ENCODE measurements at places on chromosomes 6 and 20.

- DNase-seq: no peak
Observed at GRCh38 chr20:5524896-5525295, 208.1 kb upstream of the PROKR2 start.

DNA sequence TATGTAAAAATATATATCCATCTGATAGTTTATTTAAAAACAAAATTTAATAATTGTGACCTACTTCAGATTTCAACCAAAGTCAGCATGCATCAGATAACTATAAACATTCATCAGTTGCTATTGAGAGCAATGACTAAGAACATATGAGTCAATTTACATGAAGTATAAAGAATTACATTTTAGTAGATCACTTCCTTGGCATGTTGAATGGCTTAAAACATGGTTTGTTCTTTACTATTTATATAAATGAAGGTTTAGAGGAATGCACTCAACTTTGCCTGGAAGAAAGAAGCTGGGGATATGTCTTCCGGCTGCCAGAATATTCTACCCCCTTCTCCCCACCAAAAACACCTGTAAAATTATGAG lies 6.4 kb upstream of the FAM217A start:
- no peak for DNase-seq

GRCh38 chr6:4902363-4902762 lies 101.5 kb downstream of the RPP40 start:
- DNase-seq: no peak

DNA sequence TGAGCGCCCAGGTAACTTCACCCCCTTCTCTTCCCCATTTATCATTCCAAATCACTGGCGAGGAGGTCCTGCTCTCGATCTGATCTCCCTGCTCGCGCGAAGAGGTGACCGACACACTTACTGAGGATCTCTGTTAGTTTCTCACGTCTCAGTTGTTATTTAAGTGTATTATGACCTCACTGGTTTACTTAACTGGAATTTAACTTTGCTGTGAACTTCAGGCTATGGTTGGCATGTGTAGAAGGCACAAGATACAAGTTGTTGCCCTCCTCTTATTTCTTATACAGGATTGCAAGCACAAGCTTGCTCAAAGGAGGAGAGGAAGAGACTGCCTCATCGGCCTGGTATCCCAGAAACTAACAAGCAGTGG lies 1.2 kb downstream of the RNF217 start:
- DNase-seq: no peak

DNA sequence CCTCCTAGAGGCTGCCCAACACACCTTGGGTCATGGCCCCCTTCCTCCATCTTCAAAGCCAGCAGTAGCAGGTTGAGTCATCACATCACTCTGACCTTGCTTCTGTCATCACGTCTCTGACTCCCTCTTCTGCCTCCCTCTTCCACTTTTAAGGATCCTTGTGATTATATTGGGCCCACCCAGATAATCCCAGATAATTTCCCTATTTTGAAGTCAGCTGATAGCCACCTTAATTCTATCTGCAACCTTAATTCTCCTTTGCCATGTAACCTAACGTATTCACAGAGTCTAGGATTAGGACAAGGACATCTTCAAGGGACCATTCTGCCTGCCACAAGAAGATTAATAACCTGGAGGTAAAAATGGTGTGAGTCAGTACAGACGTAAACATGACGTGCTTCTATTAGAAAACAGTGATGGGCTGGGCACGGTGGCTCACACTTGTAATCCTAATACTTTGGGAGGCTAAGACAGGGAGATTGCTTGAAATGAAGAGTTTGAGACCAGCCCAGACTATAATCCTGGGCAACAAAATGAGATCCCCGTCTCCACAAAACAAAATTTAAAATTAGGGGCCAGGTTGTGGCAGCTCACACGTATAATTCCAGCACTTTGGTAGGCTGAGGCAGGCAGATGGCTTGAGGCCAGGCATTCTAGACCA lies 3.3 kb downstream of the ZSWIM3 start:
- no peak for DNase-seq

DNA sequence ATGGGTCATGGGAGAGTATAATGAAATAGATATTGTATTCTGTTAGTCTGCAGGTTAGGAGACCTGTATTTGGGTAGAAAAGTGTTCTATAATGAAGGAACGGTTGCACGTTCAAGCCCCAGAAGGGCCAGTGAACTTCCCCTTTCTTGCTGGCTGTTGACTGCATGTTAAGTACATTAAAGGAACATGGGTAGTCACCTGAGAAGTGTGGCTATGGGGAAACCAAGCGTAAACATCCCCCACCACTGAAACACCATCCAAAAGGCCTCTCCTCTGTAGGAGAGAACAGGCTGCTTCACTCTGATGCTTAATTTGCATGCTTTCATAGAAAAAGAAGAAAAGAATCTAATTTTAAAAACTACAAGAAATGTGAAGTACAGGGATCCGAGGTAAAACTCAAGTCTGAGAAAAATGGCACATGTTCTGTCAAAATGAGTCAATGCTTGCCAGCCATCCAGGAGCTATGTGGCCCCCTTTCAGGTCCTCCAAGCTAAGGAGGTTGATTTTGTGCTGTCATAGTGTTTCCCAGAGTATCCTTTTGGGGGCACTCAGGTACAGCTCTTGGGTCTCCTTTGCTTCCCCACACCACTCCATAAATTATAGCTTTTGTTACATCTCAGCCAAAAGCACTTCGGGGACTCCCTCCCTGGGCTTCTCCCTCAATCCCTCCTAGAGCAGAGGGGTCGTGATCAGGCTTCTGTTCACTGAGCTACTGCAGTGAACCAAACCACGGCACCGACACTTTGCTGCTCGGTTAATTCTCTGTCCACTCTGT lies 283.7 kb upstream of the AGPAT4 start:
- DNase-seq: no peak

- no peak for DNase-seq
Observed at GRCh38 chr6:167663316-167663715, 163.4 kb upstream of the AFDN start.

GRCh38 chr20:739736-740135 lies 28.6 kb downstream of the SLC52A3 start:
- no peak for DNase-seq

DNA sequence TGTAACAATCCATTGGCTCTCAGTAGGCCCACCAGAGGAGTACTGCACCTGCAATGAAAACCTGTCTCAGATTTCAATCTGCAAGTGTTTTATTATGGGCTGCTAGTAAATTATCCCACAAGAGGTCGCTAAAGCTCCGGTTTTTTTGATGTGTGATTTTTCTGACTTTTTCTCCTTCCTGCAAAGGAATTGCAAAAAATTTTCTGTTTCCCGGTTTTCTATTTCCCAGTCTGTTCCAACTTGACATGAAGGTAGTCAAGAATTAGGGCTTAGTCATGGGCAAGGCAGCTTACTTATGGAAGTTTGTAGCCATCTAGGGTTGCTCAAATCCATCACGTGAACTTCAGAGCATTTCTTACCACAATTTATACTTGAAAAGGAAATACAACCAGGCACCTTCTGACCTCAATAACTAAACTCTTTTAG lies 38.5 kb upstream of the AHI1 start:
- no peak for DNase-seq

DNA sequence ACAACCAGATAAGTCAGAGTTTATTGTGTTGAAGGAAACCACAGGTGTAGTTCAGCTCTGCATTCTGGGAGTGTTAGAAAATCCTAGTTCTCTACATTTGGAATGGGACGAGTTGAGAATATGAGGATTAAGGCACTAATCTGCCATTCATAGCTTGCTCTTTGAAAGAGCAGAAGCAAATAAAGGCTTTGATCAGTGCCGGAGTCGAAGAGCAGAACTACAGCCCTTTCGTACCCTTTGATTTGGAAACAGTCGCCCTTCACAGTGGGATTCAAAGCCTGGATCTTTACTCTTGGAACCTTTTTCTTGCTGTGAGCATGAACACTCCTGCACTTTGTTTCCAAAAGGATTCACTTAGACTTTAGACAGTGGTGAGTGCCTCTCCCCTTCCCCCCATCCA lies 523.9 kb upstream of the POU3F2 start:
- no peak for DNase-seq

DNA sequence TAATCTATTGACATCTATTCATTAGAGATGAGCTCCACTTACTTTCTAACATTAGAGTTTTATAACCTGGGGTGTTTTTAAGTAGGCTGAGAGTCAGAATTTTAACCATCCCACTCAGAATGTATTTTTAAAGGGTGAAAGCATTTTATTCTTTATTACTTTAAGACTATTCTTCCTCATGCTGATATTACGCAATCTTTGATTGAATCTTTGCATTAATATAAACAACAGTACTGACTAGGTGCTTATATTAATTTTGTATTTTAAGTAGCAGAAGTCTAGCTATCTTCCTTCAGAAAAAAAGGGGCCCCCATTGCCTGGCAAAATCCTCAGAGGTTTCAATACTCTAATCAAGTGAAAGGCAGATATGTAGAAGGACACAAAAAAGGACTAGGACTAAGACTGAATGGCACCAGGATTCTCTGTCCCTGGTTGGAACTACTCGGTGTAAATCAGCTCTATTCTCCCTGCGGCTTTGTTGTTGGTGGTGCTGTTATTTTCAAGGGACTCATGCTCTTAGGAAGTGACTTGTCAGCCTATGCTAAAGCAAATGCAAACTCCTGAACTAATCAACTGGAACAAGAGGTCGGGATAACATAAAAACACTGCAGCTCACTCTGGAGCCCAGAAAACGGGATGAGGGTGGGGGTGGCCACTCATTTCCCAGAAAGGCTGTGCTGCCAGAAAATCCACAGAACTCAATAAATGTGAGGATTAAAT lies 1324.4 kb downstream of the GRIK2 start:
- DNase-seq: no peak

DNA sequence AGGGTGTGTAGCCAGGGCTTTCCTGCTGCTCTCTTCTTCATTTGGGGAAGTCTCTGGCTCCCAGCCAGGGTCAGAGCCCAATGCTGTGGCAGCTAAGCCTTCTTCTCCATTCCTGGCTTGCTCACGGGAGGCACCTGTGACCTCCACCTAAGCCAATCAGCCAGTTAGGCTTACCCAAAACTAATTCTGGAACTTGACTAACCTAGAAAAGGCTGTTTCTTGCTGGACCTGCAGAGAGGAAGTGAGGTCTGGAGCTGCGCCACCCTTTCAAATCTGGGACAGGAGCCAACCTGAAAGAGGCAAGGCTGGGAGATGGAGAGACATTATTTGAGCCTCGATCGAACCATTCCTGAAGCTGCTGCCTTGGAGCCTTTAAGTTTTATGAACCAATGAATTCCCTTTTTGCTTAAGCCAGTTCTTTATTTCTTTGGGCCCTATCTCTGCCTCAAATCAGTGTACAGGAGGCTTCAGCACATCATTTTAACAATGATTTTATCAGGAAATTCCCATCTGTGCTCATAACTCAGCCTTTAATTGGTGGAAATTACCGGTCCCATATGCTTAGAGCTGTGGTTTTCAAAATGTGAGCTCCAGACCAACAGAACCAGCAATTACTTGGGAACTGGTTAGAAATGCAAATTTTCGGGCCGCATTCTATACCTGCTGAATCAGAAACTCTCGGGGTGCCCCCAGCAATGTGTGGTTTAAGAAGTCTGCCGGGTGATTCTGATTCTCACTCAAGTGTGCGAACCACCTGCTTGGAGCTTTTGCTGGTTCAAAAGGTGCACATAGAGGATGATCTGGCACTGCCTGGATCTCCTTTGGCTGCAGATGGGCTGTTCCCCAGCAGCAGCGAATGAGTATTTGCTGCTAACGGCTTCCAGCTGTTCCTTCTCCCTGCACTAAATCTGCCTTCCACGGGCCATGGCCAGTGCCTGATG lies 97.4 kb upstream of the RNF24 start:
- no peak for DNase-seq

- no peak for DNase-seq
Observed at GRCh38 chr6:18605841-18606240, 218.7 kb downstream of the RNF144B start.

- no peak for DNase-seq
Observed at GRCh38 chr6:108254433-108255410, 6.1 kb downstream of the SNX3 start.

DNA sequence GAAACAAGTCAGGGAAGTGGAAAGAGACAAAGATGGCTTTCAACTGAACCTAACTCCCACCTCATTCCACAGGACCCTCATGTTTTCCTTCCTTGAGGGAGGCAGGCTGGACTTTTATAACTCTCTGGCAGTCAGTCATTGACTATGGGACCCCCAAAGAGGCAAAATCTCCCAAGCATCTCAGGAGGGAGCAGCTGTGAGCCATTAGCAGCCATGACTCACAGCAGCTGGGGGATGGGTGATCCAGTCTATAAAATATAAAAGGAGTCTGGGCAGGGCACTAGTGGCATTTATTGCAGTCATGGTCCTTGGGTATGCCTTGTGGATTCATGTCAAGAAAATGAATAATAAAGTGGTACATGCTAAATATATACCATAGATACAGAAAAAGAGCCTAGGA lies 387.0 kb upstream of the CHD6 start:
- no peak for DNase-seq

DNA sequence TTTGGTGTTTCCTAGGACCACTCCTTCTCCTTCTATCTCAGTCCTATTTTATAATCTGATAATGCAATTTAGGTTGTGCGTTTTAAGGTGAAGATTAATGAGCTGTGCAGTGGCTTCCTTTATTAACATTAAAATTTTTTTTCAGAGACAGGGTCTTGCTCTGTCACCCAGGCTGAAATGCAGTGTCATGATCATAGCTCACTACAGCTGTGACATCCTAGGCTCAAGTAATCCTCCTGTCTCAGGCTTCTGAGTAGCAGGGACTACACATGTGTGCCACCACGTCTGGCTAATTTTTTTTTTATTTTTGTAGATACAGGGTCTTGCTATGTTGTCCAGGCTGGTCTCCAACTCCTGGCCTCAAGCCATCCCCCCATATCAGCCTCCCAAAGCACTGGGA lies 53.0 kb upstream of the DSP start:
- no peak for DNase-seq

- DNase-seq: no peak
Observed at GRCh38 chr6:3797231-3798054, 45.9 kb upstream of the PXDC1 start.

All from CD8-positive, alpha-beta T cell (primary cell).